Suppressor macrophage treated with lipopolysaccharide for 1 hour (primary cell): ENCODE measurements at places on chromosomes 5 and 9.

- DNase-seq: no peak
These were observed 8.3 kb upstream of the EEIG1 start for GRCh38 chr9:127989094-127989493.

GRCh38 chr5:121628783-121629182 lies 222.9 kb upstream of the FTMT start:
- no peak for DNase-seq

- DNase-seq: no peak
These were observed 36.4 kb upstream of the F2RL1 start for GRCh38 chr5:76782444-76782843.

DNA sequence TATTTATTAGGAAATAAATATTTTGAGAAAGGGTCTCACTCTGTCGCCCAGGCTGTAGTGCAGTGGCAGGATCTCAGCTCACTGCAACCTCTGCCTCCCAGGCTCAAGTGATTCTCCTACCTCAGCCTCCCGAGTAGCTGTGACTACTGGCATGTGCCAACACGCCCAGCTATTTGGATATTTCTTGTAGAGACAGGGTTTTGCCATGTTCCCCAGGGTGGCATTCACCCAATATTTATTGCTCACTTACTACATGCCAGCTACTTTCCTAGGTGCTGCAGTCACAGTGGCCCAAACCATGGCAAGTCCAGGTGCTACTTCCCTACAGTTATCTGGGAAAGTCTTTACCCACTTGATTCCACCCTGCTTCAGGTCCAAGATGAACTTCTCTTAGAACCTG lies 8.3 kb upstream of the MED7 start:
- no peak for DNase-seq

GRCh38 chr5:157965040-157965678 lies 106.2 kb upstream of the CLINT1 start:
- no peak for DNase-seq

DNA sequence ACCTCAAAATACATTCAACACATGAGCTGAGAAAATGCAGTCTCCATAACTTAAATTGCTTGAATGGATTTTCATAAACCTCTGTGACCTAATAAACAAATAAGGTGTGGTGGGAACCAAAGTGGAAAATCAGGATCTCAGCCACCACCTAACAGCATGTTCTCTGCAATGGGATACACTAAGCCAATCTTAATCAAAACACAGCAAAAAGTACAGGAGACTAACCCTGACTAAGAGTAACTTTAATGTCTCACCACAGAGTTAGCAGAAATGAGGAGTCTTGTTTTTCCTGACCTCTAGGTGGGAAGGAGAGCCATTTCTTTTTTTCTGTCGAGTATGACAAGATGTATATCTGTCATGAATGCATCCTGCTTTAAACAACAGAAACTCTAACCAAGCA lies 48.5 kb downstream of the PLK2 start:
- no peak for DNase-seq
